ENCODE measurements at places on chromosomes 1 and 21.

DNA sequence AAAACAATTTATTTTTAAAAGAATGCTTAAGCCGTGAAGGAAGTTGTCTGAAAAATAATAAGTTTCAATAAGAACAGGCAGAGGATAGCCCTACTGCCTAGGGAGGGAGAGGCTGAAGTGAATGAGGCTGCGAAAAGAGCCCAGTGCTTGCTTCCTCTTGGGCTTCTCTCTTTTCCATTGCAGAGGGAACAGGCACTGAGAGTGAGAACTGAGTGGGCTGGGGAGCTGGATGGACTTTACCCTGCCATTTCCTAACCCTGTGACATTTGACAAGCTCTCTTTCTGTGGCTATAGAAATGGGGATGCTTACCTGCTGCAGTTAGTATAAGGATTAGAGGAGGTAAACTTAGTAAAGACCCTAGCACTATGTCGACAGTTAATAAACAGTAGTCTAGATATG is 30.0 kb downstream of the TENT5C start:
- H3K4me3 ChIP-seq = no peak overlapping the region
- H3K27me3 ChIP-seq = no peaks in the 10 kb centered on the region
- peaks cover 4% of the 10 kb centered on the region for H3K4me1 ChIP-seq
- H3K36me3 ChIP-seq = no peaks in the 10 kb centered on the region

GRCh38 chr1:244552336-244552735 is 91.3 kb downstream of the CATSPERE start:
- no peaks in the 10 kb centered on the region for H3K36me3 ChIP-seq
- H3K4me3 ChIP-seq = no peak overlapping the region
- no peaks in the 10 kb centered on the region for H3K27me3 ChIP-seq
- DNase-seq = no peak
- H3K4me1 ChIP-seq = no peaks in the 10 kb centered on the region

- H3K4me1 ChIP-seq = no peaks in the 10 kb centered on the region
- H3K4me3 ChIP-seq = no peak overlapping the region
- no peak for DNase-seq
- no peak overlapping the region for H3K27ac ChIP-seq
- no peaks in the 10 kb centered on the region for H3K27me3 ChIP-seq
These were observed 44.6 kb downstream of the NIBAN1 start for GRCh38 chr1:184929711-184930202.

GRCh38 chr21:38639571-38640354 is 141.5 kb upstream of the ERG start:
- DNase-seq = no peak
- no peak overlapping the region for H3K27ac ChIP-seq
- H3K4me1 ChIP-seq = peaks cover 1% of the 10 kb centered on the region
- no peaks in the 10 kb centered on the region for H3K27me3 ChIP-seq
- H3K4me3 ChIP-seq = no peak overlapping the region

DNA sequence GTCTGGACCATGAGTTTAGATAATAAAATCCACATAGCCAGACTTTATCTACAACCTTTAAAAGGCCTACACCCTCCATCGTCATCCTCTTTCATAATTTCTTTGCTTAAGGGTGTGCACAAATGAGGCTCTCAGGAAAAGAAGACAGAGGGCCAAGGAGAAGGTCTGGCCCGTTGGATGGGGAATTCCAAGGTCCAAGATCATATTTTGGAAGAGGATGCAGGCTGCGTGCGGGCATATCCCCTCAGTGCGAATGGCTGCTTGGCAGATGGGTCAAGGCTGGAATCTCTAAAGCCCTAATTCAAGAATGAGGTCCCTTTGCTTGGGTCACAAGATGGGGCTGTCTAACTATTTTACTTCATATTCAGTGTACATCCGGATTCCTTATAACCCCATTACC is 782.2 kb upstream of the NCAM2 start:
- DNase-seq = no peak
- H3K27ac ChIP-seq = no peak overlapping the region
- no peaks in the 10 kb centered on the region for H3K4me1 ChIP-seq
- H3K27me3 ChIP-seq = no peaks in the 10 kb centered on the region
- H3K36me3 ChIP-seq = no peaks in the 10 kb centered on the region
- no peak overlapping the region for H3K4me3 ChIP-seq

- H3K36me3 ChIP-seq = no peaks in the 10 kb centered on the region
- peaks cover 7% of the 10 kb centered on the region for H3K4me1 ChIP-seq
- no peak overlapping the region for H3K27ac ChIP-seq
- H3K27me3 ChIP-seq = peaks cover 13% of the 10 kb centered on the region
These were observed 8.7 kb downstream of the RUNX3 start for GRCh38 chr1:24921412-24921811.

DNA sequence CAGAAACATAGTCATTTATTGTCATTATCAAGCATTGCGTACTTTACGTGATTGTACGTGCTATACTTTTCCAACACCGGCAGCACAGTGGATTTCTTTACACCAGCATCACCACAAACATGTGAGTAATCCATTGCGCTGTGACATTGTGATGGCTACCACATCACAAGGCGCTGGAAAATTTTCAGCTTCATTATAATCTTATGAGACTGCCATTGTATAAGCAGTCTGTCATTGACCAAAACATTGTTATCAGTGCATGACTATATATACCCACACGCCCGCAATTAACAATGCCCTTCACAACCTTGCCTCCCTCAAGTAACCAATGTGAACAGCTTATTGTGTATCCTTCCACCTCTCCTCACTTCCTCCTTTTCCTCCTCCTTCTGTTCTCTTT is 137.6 kb downstream of the ZZZ3 start:
- no peaks in the 10 kb centered on the region for H3K36me3 ChIP-seq
- H3K27me3 ChIP-seq = no peaks in the 10 kb centered on the region
- H3K4me3 ChIP-seq = no peak overlapping the region
- no peak overlapping the region for H3K27ac ChIP-seq
- no peak for DNase-seq
- H3K4me1 ChIP-seq = no peaks in the 10 kb centered on the region

GRCh38 chr21:29248124-29248523 is 50.6 kb upstream of the BACH1 start:
- no peaks in the 10 kb centered on the region for H3K27me3 ChIP-seq
- no peak for DNase-seq
- H3K4me3 ChIP-seq = no peak overlapping the region
- H3K27ac ChIP-seq = no peak overlapping the region
- no peaks in the 10 kb centered on the region for H3K36me3 ChIP-seq

DNA sequence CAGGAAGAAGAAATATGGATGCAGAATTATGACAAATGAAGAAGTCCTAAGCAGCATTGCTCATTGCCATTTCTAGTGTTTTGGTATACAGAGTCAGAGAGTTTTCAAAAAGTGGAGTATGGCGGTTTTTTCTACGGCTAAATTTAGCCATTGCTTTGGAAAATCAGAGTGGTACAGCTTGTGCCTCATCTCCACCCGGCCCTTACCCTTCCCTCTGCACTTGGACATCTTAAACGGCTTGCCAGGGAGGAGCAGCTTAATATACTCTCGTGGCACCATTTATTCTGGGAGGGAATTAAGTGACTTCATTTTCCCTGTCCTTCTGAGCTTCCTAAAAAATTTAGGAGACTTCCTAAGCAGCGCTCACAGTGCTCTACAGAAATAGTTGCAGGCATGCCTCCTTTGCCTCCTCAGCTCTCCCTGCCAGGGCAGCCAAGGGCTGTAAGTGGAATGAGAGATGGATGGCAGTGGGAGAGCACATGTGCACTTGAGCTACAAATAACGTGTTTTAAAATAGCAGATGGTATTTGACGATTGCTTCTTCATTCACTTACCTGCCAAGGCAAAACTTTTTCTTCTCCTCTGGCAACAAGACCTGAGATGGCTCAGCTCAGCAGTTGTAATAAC is 51.5 kb upstream of the VAMP3 start:
- no peak overlapping the region for H3K27ac ChIP-seq
- H3K27me3 ChIP-seq = no peaks in the 10 kb centered on the region
- no peaks in the 10 kb centered on the region for H3K4me1 ChIP-seq
- H3K4me3 ChIP-seq = no peak overlapping the region

DNA sequence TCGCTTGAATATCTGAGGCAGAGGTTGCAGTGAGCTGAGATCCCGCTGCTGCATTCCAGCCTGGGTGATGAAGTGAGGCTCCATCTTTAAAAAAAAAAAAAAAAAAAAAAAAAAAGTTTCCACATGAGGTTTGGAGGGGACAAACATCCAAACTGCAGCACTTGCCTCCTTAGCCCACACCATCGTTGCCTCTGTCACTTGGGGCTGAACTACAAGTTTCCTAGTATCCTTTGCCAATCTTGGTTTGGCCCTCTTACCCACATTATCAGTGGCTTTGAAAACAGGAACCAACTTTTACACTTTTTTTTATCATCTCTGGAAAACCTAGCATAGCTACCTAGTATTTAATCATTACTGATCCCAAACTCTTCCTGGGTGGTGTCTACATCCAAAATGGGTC is 59.2 kb downstream of the CLSTN1 start:
- H3K27me3 ChIP-seq = no peaks in the 10 kb centered on the region
- peaks cover 4% of the 10 kb centered on the region for H3K4me1 ChIP-seq
- H3K36me3 ChIP-seq = no peaks in the 10 kb centered on the region
- no peak overlapping the region for H3K4me3 ChIP-seq
- DNase-seq = no peak

- no peaks in the 10 kb centered on the region for H3K4me1 ChIP-seq
- no peak overlapping the region for H3K4me3 ChIP-seq
- H3K36me3 ChIP-seq = peaks cover 17% of the 10 kb centered on the region
- H3K27me3 ChIP-seq = no peaks in the 10 kb centered on the region
- H3K27ac ChIP-seq = no peak overlapping the region
- DNase-seq = no peak
These were observed 44.0 kb downstream of the LRRC71 start for GRCh38 chr1:156964441-156964840.

- no peak for DNase-seq
- H3K27ac ChIP-seq = no peak overlapping the region
- H3K4me3 ChIP-seq = no peak overlapping the region
- H3K27me3 ChIP-seq = no peaks in the 10 kb centered on the region
- H3K36me3 ChIP-seq = no peaks in the 10 kb centered on the region
- H3K4me1 ChIP-seq = 0 out of 2 replicates have a peak, but pooled peaks cover 1% of the 10 kb centered on the region
These were observed 29.9 kb upstream of the RPTN start for GRCh38 chr1:152188673-152189591.

DNA sequence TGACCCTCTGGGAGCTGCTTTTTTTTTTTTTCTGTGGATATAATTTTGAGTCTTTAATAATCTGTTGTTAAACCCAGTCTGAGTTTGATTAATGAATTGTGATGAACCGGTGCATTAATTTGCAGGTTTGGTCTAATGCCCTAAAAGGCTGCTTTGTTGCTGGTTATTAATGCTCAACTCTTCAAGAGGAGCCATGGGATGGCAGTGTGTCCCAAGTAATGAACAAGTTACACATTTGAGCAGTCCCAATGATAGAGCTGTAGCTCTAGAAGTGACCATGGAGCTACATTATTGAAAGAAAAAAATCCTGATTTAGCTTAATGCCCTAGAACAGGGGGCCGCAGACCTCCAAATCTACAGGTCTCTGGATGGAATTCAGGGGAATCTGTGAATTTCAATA is 53.1 kb downstream of the RWDD3 start:
- H3K36me3 ChIP-seq = no peaks in the 10 kb centered on the region
- no peaks in the 10 kb centered on the region for H3K27me3 ChIP-seq
- no peak for DNase-seq
- no peak overlapping the region for H3K27ac ChIP-seq
- no peaks in the 10 kb centered on the region for H3K4me1 ChIP-seq

GRCh38 chr21:31338908-31339368 is 5.1 kb downstream of the TIAM1 start:
- H3K36me3 ChIP-seq = no peaks in the 10 kb centered on the region

GRCh38 chr21:21605521-21605920 is 607.3 kb downstream of the NCAM2 start:
- H3K4me1 ChIP-seq = no peaks in the 10 kb centered on the region
- no peak overlapping the region for H3K4me3 ChIP-seq
- DNase-seq = no peak

- DNase-seq = no peak
- H3K36me3 ChIP-seq = no peaks in the 10 kb centered on the region
- peaks cover 33% of the 10 kb centered on the region for H3K27me3 ChIP-seq
- peaks cover 25% of the 10 kb centered on the region for H3K4me1 ChIP-seq
- no peak overlapping the region for H3K27ac ChIP-seq
- H3K4me3 ChIP-seq = no peak overlapping the region
These were observed 1.7 kb upstream of the GRIK3 start for GRCh38 chr1:37035796-37036666.

- H3K4me1 ChIP-seq = no peaks in the 10 kb centered on the region
- no peaks in the 10 kb centered on the region for H3K36me3 ChIP-seq
- no peak overlapping the region for H3K4me3 ChIP-seq
- no peak overlapping the region for H3K27ac ChIP-seq
- H3K27me3 ChIP-seq = no peaks in the 10 kb centered on the region
These were observed 51.9 kb downstream of the SPSB1 start for GRCh38 chr1:9344426-9345200.

- no peaks in the 10 kb centered on the region for H3K36me3 ChIP-seq
- no peak overlapping the region for H3K27ac ChIP-seq
- H3K4me1 ChIP-seq = no peaks in the 10 kb centered on the region
- no peaks in the 10 kb centered on the region for H3K27me3 ChIP-seq
These were observed 144.8 kb downstream of the ETS2 start for GRCh38 chr21:38950435-38951094.
